ENCODE measurements at places on chromosomes 1 and 21.

DNA sequence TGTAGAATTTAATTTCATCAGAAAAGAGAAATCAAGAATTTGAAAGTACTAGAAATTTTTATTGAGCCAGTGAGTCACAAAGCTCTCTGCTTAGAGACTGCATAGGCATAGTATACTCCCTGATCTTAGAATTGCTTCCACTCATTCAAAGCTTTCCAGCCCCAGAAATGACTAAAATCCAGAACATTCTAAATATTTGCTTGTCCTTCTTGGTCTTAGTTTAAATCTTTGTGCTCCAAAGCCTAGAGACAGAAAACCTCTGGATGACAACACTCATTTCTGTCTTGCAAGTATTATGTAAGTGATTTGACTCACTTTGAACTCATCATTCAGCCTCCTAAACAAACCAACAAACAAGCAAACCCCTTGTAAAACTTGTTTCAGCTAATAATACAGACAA, 74.2 kb downstream of the PTPRC start:
- DNase-seq = no peak

GRCh38 chr1:93908394-93909145, 660 bp downstream of the GCLM start:
- peak; percentile 8 for DNase-seq

GRCh38 chr1:179080866-179081686, 794 bp upstream of the TOR3A start:
- no peak for DNase-seq

- DNase-seq = no peak
Observed at GRCh38 chr1:165841582-165842017, 14.2 kb downstream of the UCK2 start.

DNA sequence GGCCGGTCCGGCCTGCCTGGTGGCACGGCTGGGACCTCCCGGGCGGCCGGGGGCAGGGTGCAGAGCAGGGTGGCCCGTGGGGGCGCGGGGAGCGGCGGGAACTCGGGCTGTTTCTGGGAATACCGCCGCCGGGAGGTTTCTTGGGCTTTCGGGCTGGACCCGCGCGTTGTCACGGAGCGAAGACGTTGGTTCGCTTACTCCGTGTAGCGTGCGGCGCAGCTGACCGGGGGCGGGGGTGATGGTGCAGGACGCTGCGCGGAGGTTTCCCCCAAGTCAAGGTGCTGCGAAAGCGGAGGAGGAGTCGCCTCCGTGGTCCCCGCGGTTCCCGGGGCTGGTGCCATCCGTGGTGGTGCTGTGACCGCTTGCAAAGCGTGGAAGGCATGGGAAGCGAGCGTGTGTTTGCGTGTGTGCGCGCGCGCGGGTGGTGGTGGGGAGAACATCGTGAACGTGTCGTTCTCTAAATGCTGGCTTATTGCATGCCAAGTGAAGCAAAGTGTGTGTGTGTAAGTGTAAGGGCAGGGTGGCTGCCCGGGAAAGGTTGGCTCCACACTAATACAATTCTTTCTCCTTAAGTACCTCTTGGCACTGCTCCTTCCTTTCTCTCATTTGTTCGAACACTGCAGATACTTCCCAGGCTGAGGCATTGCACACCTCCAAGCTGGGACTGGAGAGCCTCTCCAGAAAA, 1.1 kb downstream of the RYR2 start:
- no peak for DNase-seq

DNA sequence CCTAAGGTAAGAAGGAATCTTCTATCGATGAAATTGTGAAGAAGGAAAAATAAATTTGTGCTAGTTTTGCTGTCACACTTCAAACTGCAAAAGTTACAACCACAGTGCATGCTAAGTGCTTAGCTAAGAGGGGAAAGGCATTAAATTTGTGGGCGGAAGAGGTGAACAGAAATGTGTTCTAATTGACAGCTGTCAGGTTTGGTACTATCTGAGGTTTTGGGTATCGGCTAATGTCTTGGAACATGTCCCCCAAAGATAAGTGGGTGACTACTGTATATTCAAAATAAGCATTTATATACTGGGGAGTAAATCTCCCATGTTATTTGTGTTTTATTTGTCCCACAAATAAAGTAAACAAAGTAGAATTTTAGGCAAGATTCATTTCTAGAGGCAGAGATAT, 8.0 kb downstream of the CR1 start:
- no peak for DNase-seq

DNA sequence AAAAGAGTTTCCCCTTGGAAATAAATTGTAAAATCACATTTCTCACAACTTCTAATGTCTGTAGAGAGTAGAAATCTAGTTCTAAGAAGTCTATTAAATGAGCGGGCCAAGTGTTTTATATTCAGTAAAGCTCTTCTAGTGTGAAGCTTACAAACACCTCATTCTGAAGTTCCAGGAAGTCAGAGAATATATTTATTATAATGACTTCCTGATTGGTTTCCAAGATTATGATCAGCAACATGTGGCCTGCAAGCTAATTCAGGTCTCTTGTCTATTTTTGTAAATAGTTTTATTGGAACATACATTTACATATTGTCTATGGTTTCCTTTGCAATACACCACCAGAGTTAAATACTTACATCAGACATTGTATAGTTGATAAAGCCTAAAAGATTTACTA, 603.9 kb downstream of the AMY1C start:
- DNase-seq = no peak

DNA sequence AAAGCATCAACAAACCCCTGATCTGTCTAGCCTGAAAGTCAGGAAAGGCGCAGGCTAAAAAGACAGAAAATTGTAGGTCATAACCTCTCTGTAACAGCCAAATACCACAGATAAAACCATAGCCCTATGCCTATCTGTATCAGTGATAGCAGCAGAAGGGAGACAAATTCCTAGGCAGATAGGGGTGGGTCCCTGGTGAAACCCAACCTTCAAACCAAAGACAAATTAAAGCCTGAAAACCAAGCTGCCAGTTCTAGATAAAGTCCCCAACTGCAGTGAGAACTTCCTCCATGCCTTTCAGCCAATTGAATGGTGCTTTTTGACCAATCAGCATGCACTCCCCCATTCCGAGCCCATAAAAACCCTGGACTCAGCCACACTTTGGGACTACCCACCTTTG, 115.3 kb downstream of the NTPCR start:
- no peak for DNase-seq

GRCh38 chr1:24828887-24829192, 83.6 kb downstream of the CLIC4 start:
- no peak for DNase-seq

DNA sequence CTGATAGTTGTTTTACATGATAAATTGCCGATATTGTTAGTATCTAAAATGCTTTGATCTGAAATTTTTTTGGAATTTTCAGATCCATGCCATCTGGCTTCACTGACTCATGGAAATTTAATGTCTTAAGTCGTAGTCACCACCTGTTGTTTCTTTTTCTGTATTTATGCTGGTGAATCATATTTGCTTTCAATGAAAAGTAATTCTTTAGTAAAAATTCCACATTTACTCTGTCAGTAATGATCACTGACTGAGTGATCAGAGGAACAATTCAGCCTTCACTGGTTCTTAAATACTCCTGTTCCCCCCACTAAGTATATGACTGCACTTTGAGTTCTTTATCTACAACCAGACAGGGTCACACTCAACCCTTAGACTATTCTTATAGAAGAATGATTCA, 185.6 kb upstream of the NRIP1 start:
- DNase-seq = no peak

DNA sequence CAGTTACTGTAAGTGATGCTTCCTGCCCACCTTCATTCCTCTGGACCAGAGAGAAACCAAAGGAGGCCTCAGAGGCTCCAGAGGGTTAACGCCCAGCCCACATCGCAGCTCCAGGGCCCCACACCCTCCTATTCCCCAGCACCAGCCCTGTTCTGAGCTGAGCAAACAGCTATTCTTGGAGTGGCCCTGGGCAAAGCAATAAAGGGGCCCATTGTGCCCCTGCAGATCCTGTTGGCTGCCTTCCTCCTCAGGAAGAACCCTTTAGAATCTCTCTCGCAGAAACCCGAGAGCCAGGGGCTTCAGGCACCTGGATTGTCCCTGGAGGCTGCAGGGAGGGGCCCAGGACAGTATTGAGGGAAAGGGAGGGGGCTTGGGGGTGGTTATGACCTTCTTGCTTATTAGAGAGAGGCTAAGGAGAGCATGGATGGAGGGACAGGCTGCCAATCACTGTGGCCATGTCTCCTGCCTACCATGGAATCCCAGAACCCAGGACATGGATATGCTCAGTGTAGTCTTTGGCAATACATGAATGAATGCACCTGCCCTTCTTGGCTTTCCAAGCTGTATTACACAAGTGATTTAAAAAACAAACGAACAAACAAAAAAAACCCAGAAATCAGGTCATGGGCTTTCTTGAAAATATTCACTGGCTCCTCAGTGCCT, 9.2 kb downstream of the PADI2 start:
- no peak for DNase-seq

- no peak for DNase-seq
Observed at GRCh38 chr1:205470131-205470530, 14.3 kb upstream of the BLACAT1 start.

- DNase-seq = no peak
Observed at GRCh38 chr1:212899845-212900244, 41.8 kb downstream of the FLVCR1 start.

GRCh38 chr1:16248603-16249516, 11.9 kb upstream of the CPLANE2 start:
- DNase-seq = no peak

GRCh38 chr1:235093013-235093695, 35.5 kb downstream of the TOMM20 start:
- DNase-seq = no peak

DNA sequence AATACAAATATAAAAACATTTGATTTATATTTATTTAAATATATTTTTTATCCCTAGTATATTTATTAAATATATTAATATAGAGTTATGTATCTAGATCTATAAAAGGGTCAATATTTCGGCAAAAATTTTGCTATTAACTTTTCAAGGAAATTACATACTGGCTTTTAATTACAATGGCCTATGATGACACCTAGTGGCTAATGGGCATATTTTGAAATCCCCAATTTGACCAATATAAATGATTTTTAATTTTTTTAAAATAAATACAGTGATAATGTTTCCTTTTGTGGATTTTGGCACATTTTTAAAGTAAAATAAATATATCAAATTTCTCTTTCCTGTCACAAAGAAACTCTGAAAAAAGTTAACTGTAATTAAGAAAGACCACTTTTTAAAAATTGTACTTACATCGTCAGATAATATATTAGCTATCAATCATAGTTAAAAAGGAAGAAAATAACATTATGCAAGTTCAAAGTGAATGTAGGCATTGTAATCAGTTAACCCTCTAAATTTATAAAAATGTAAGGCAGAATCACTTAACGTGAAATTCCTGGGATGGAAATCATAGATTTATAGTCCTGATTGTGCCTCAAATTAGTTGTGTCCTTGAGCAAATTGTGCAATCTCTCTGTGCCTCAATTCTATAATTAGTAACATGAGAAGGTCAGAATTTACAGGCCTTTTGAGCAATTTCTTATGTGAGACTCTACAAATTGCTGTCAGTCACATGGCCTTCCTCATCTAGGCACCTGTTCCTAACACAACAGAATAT, 25.6 kb upstream of the RGS13 start:
- DNase-seq = no peak

GRCh38 chr1:108643492-108644335, 17.2 kb downstream of the HENMT1 start:
- no peak for DNase-seq

DNA sequence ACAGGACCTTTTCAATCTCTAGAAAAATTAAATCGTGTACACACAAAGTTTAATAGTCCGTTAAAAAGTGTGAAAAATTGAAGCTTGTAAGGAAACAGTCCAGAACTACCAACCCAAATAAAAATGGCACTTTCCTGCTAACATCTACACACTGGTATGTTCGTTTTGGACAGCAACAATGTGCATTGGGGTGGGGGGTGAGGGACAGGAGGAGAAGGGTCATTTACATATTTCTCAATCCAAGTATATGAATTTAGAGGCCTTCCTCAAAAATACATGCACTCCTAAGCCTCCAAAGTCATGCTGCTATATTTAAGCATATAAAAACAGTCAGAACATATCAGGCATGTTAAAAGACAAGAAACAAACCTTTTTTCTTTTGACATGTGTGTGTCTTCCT, 2.5 kb downstream of the PPP1R15B start:
- DNase-seq = no peak

DNA sequence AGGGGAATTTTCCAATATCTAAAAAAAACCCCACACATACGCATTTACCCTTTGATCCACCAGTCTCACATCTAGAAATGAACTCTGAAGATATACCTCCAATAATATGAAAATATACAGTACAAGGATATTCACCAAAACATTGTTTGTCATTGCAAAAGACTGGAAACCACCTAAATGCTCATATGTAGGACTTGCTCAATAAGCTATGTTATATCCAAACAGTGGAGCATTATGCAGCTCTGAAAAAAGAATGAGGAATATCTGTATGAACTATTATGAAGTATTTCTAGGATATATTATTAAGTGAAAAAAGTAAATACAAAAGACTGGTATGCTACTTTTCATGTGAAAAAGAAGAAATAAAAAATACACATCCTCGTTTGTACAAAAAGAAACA, 43.6 kb downstream of the CD55 start:
- no peak for DNase-seq

DNA sequence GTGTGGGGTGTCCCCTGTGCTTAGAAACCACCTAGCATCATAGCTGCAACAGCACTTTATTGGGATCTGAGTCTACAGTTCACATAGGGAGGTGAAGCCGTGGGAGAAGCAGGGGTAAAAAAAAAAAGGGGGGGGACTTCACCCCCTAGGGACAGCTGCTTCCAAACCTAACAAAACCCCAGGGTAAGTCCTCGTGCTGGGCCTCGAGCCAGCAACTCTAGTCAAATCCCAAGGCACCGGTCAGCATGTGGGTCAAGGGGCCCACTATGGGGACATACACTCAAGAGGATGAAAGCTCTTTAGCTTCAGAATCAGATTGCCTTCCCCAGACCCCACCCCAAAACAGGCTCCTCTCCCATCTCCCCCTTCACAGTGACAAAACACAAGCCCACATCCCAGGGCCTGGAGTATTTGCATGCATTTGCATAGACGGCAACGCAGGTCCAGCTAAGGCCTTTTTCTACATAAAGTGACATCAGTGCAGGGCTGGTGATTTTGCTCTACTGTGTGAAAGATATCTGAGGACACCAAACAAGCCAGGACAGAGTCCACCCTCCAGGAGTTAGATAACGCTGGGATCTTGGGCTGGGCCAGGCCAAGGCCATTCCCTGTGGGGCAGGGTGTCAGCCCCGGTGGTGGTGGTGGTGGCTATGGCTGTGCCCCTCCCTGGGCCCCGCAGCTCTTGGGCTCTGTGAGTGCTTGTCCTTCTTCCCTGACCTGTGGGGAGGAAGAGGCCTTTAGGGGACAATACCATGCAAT, 8.1 kb upstream of the PMVK start:
- no peak for DNase-seq

DNA sequence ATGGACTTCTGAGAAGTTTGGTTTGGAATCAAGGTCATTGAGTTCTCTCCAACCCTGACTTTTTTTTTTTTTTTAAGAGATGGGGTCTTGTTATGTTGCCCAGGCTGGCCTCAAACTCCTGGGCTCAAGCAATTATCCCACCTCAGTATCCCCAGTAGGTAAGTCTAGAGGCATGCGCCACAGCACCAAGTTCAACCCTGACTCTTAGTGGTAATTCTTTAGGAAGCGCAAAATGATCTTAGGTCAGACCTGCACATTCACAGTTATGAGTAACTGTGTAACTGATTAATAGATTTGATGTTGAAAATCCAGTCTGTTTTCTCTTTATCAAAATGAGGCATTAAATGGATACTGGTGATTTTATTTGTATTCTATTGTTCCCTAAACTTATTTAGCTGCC, 95.9 kb downstream of the GREM2 start:
- no peak for DNase-seq

Measured in stimulated activated CD8-positive, alpha-beta memory T cell treated with anti-CD3 and anti-CD28 coated beads, Interleukin-15, amount 100 ng/mL, for 24 hours (primary cell).